Mucosa of gallbladder (tissue), 1 donor: ENCODE measurements at places on chromosomes 11 and 22.

- DNase-seq = peak; percentile 76
These were observed 432 bp upstream of the GRK2 start for GRCh38 chr11:67265633-67266448.

DNA sequence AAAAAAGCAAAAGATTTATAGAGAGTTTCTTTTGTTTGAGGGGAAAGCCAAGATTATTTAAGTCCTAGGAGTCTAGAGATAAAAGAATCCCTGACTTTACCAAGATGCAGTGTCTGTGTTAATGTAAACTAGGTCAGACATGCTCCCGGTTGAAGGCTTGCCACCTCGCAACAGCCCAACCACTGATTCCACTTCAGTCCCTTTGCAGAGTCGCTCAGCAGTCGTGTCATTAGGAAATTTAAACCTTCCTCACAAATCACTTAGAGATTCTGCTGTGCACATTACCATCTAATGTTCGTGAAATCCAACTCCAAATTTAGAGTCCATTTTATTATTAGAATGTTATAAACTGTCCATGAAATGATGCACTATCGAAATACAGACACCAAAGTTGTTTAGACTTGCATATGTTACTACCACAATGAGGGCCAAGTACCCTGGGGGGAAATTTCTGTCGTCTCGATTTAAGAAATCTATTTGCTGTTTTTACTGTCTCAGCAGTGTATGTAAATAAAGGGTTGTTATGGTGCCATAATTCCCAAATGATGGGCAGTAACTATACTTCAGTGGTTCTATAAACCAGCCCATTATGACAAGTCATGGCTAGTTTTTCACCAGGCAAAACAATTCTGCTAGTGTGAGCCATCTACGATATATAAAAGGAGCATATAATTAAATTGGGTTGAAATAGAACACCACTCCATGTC lies 101.4 kb upstream of the MTNR1B start:
- no peak for DNase-seq

- DNase-seq = no peak
These were observed 431.2 kb downstream of the METTL15 start for GRCh38 chr11:28539239-28540030.

GRCh38 chr11:48002561-48002960 lies 22.2 kb downstream of the PTPRJ start:
- no peak for DNase-seq

DNA sequence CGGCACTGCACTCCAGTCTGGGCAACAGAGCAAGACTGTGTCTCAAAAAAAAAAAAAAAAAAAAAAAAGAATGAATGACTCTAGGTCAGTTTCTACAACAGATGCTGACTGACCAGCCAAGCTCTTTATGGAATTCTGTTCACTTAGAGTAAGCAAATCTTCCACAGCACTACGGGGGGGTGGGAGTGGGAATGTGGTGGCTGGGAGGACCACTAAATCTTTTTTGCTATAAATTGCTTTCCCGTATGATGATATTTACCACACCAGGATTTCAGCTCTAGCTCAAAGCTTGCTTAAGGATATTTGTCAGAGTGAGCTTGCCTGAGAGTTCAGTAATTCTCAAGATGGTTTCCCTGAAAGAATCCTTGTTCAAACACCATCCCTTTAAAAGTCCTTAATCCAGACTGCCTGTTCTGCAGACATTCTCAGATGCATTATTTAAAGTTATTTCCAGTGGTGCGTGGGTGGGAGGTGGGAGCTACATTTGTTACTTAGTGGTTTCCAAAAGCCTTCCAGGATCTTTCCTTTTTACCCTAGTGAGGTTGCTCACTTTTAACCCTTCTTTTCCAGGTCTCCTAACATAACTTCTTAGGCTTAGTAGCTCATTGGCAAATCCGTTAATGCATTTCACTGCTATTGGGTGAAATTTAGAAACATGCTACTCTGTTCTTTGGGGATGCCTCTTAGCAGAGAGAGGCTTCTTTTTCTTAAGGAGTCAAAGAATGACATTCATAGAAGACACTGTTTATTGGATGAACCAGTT lies 65.9 kb downstream of the UBASH3B start:
- no peak for DNase-seq
